NCI-H526 treated with DMSO at 0.1 percent for 48 hours (cell line): ENCODE measurements at places on chromosomes 16 and 17.

GRCh38 chr16:10737068-10737625, 6.5 kb upstream of the NUBP1 start:
- peak; percentile 73 for DNase-seq

- DNase-seq = no peak
These were observed 755 bp downstream of the RPL3L start for GRCh38 chr16:1953734-1954133.

DNA sequence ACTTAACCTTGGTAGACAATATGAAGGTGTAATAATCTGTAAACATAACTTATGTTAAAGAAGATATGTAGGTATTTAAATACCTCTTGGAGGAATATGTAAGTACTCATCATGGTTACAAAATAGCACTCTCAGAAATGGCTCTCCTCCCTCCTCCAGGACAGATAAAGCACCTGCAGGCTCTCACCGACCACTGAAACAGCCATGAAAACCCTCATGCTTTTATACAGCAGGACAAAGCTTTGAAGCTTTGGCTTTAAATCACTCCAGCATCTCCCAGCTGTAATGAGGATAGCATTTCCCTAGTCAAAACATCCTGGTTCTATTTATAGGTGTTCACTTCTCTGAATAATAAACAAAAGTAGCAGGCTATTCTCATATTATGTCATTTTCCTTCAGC, 69.1 kb upstream of the PMFBP1 start:
- DNase-seq = no peak

DNA sequence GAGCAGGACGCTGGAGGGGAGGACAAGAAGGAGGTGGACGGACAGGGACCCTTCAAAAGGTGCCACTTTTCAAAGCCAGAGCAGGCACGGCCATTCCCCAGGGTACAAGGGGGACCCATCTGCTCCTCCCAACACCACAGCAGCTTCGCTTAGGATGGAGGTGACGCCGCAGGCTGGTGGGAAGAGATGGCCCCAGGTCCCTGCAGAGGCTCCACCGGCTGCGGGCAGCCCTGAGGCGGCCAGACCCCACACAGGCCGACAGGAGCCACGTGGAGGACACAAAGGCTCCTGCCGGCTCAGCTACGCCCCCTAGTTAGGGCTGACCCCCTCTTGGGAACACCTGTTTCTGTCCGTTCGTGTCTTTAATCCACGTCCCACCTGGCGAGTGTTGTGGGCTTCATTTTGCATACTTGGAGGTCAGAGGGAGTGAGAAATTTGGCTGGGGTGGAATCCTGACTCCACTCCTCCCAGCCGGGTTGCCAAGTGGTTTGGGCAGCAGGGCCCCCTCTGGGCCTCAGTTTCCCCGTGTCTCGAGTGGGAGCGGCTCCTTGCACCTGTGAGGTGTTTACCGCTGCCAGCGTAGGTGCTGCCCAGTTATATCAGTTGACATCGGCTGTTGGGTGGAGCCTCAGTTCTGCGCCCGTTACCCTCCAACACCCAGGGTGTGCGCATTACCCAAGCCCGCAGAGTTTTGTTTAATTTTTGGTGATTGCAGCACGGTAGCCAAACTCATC, 5.8 kb upstream of the FN3KRP start:
- DNase-seq = no peak

- DNase-seq = no peak
These were observed 115.9 kb downstream of the KATNIP start for GRCh38 chr16:27665881-27666280.

GRCh38 chr17:72494566-72494965, 373.7 kb downstream of the SOX9 start:
- no peak for DNase-seq

GRCh38 chr16:376817-377418, 4.9 kb downstream of the PGAP6 start:
- no peak for DNase-seq

DNA sequence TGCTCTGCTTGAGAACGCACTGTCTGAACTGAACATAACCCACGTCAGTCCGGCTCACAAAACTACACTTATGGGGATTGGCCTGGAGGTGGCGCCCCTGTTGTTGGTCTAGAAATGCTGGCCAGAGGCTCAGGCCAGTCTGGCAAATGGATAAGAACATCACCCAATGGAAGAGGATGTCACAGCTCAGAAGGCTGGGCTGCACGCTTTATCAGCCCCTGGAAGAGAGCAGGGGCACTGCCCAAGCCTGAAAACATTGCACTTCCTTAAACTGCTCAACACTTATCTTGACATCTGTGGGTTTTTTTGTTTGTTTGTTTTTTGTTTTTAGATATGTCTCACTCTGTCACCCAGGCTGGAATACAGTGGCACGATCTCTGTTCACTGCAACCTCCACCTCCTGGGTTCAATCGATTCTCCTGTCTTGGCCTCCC, 24.8 kb upstream of the BPTF start:
- peak; percentile 62 for DNase-seq

DNA sequence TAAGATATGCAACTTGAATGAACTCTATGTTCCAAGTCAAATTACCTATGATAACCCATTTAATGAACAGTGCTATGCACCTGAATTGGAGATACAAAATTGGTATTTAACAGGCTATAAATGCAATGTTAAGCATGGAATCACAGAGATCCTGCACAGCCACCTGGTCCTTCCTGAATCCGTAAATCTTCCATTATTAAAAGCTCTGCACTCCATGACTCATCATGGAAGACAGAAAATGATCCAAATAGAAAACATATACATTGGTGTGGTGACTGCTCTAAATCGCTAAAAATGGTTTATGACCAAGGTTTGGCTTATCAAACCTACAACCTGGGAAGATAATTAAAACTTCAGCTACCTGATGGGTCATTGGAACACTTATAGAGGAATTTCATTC, 45.3 kb downstream of the GLG1 start:
- no peak for DNase-seq

GRCh38 chr16:1397779-1398178, 16.7 kb downstream of the UNKL start:
- DNase-seq = no peak

- no peak for DNase-seq
These were observed 29.7 kb upstream of the ZC3H18 start for GRCh38 chr16:88540346-88540977.

- no peak for DNase-seq
These were observed 4.6 kb upstream of the SPATA32 start for GRCh38 chr17:45266372-45266926.

DNA sequence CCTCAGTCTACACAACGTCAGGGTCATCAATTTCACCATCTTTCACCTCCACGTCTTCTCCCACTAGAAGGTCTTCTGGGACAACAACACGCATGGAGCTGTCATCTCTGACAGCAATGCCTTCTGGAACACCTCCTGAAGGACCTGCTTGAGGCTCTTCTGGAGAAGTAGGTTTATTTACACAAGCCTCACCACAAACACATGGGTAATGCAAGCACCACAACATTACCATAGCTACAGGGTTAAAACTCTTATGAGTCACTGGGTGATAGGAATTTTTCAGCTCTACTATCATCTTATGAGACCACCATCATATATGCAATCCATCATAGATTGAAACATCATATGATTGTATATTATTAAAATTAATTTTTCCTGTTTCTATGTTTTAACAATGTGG, 215.4 kb downstream of the CHD9NB start:
- DNase-seq = no peak

- no peak for DNase-seq
These were observed 198.7 kb downstream of the RBFOX3 start for GRCh38 chr17:79412110-79412509.

DNA sequence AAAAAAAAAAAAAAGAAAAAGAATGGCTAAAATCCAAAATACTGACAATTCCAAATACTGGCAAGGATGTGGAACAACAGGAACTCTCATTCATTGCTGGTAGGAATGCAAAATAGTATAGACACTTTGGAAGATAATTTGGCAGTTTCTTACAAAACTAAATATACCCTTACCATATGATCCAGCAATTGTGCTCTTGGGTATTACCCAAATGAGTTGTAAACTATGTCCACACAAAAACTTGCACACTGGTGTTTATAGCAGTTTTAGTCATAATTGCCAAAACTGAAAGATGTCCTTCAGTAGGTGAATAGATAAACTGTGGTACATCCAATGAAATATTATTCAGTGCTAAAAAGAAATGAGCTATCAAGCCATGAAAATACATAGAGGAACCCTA, 8.5 kb upstream of the MEIOC start:
- DNase-seq = no peak

DNA sequence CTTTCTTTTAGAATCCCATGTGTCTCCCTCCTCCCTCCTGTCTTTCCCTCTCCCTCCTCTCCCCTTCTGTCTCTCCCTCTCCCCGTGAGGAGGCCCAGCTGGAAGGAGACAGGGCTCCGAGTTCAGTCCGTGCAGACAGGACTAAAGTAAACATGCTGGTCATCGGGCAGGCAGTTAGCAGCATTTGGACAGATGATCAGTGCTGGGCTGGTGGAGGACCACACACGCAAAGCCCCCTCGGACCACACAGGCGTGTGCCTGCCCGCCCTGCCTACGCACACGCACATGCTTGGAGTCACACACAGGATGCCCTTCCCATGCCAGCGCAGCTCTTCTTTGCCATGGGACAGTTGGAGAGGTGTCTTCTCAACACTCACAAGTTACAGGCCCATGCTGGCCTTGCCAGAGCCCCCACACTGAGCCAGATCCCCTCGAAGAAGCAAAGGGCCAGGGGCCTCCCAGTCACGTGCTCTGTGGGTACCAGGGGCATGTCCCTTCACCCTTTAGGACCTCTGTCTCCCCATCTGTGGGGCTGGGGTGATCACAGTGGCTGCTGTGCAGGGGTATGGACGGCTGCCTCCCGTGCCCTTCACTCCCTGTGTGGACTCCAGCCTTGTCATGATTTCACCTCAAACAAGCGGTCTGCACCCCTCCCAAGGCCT, 215.7 kb upstream of the FOXF1 start:
- no peak for DNase-seq

GRCh38 chr16:67389911-67390815, 3.1 kb downstream of the TPPP3 start:
- DNase-seq = no peak

DNA sequence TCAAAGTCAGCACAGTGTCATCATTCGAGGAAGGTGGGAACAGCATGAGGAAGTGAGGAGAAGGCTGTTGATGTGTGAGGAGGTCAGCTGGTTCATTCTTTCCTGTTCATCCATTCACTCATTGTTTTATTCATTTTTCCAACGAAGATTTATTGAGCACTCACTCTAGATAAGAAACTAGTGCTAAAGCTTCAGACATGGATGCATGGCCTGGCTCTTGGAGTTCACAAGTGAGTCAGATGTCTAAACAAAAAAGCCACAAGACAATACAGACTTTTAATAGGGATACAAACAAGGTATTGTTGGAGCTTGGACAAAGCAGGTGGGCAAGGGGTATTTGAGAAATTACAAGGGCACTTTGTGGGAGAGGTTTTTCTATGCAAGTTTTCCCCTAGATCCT, 31.3 kb upstream of the MPHOSPH6 start:
- DNase-seq = no peak

- peak; percentile 41 for DNase-seq
These were observed 18.7 kb upstream of the BEAN1 start for GRCh38 chr16:66408163-66409048.

- DNase-seq = no peak
These were observed 51.9 kb downstream of the SLFN5 start for GRCh38 chr17:35294756-35295155.

GRCh38 chr17:55161935-55162555, 102.7 kb upstream of the HLF start:
- DNase-seq = no peak

GRCh38 chr17:54666559-54666958, 234.1 kb upstream of the TOM1L1 start:
- DNase-seq = no peak

DNA sequence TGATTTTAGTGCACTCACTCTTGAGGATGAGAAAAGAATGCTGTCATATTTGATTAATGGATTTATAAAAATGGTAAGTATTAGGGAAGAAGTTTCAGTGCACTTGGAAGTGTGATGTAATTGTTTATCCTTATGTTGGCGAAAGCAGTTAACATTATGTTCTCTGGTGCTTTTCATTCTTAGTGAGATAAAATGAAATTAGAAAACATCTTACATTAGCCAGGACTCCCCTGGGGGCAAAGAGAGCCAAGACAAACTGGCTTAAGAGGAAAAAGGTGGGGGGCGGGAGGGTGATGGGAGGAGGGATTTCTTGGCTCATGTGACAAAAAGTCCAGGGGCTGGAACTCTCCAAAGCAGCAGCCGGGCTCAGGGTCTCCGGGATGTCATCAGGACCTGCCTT, 73.2 kb downstream of the KNOP1 start:
- DNase-seq = no peak
